Activated T-helper 2 cell treated with anti-CD3 and anti-CD28 coated beads, Interferon-gamma antibody, Interleukin-2, Interleukin-4, amounts not matched to agents 10 μg/mL and 5 μg/mL and 100 μg/mL, durations not matched to agents 14 hours and 24 hours and 36 hours (primary cell): ENCODE measurements at places on chromosomes 5 and 9. TPM values are rescaled to one million over a fixed set of nuclear protein-coding genes. Genes with fewer than 3 reads are reported as not detected.

SCGB3A2 gene
- not detected in 2 replicates for total RNA-seq

DNA sequence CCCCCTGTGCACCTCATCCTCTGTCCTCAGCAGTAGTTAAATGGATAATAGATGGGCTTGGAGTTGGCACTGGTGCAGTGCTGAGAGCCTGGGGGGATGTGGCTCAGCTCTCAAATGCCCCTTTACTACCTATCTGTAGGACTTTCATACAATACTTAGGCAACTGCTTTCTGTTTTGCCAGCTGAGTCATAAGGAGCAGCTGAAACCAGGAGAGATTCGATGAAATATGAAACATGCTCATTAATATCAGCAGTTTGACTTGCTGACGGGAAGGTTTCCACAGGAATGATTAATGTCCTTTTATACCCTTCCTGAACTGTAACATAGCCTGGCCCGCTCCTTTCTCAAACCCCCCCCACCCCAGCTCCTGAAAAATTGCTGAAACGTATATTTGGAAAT, 142.6 kb downstream of the SAXO1 start:
- no peaks in the 10 kb centered on the region for H3K36me3 ChIP-seq
- H3K4me3 ChIP-seq = no peak overlapping the region
- no peaks in the 10 kb centered on the region for H3K4me1 ChIP-seq
- no peak overlapping the region for H3K27ac ChIP-seq
- no peaks in the 10 kb centered on the region for H3K27me3 ChIP-seq
- DNase-seq = no peak

PDGFRB gene
- 0.46 and 1.3 TPM in 2 replicates for total RNA-seq

DNA sequence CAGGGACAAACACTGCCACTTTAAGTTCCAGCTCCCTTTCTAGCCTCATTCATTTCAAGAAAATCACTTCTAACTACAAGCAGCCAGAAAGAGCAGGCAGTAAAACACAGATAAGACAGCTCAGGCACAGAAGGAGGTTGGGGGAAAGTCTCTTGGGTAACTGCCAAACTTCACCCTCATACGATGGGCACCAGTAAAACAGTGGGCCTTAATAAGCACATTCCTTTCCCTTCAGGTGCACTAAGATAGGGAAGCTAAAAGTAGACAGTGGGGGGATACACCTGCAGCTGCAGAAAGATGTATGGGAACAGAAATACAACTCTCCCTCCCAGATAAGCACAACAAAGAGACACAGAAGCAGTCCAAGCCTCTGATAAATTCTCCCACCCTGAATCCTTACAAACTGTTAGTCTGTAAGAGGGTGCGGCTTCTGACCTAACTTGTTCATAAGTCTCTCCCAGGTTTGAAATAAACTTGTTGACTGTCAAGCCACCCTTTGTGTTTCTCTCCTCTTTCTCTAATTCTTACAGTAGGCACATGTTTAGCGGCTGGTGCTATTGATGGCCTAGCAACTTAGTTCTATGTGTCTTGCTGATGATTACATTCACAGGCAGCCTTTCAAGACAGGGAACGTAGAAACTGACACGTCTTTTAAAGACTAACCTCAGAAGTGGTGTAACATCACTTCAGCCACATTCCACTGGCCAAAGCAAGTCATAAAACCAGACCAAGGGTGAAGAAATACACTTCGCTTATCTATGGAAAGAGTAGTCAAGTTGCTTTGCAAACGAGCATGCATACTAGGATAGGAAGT, 6.8 kb upstream of the CKS2 start:
- no peak overlapping the region for H3K27ac ChIP-seq
- peaks cover 7% of the 10 kb centered on the region for H3K4me1 ChIP-seq
- no peak for DNase-seq
- no peaks in the 10 kb centered on the region for H3K27me3 ChIP-seq
- no peak overlapping the region for H3K4me3 ChIP-seq
- H3K36me3 ChIP-seq = peaks cover 9% of the 10 kb centered on the region

ADAMTS12 gene
- not detected in 2 replicates for total RNA-seq

- H3K4me1 ChIP-seq = peaks cover 23% of the 10 kb centered on the region
- H3K36me3 ChIP-seq = peaks cover 4% of the 10 kb centered on the region
- no peak overlapping the region for H3K4me3 ChIP-seq
- peaks cover 80% of the 10 kb centered on the region for H3K27me3 ChIP-seq
Measured at GRCh38 chr5:88672644-88673252, 210.2 kb downstream of the MEF2C start.

DNA sequence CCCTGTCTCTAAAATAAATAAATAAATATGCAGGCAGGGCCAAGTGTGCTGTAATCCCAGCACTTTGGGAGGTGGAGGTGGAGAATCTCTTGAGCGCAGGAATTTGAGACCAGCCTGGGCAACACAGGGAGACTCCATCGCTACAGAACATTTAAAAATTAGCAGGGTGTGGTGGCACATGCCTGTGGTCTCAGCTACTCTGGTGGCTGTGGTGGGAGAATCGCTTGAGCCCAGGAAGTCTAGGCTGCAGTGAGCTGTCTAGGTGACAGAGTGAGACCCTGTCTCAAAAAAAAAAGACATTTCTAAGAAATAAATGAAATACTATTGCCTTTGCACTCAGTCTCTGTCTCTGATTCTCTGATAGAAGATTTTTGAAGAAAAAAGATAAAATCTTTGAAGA, 1.2 kb upstream of the PCDHGA10 start:
- peaks cover 16% of the 10 kb centered on the region for H3K4me1 ChIP-seq
- peaks cover 61% of the 10 kb centered on the region for H3K27me3 ChIP-seq
- no peak overlapping the region for H3K4me3 ChIP-seq

LRRC19 gene
- total RNA-seq = not detected in 2 replicates

CYLC2 gene
- total RNA-seq = not detected in 2 replicates

MLANA gene
- not detected in 2 replicates for total RNA-seq

TNC gene
- total RNA-seq = 1.5 and 1.9 TPM in 2 replicates

DNA sequence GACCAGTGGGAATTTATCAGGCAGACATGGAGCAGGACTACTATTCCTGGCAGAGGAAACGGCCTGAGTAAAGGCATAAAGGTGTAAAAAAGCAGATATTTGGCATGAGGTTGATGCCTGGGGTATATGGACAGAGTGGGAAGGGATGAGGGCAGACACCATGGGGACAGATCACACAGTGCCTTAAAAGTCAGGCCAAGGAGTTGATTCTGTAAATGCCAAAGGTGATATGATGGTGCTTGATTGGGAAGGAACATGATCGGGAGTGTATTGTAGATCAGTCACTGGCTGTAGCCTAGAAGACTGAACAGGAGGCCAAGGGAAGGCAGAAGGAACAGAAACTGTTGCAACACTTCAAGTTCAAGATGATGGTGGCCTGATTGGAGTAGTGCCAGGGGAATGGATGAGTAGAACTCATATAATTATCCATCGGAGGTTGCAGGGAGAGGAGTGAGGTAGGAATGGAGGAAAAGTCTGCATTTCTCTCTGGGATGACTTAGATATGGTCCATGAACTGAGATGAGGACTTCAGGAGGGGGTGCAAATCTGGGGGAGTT, 594.3 kb upstream of the KLF4 start:
- no peak for DNase-seq
- no peak overlapping the region for H3K4me3 ChIP-seq
- H3K27ac ChIP-seq = no peak overlapping the region
- no peaks in the 10 kb centered on the region for H3K27me3 ChIP-seq
- no peaks in the 10 kb centered on the region for H3K36me3 ChIP-seq
- no peaks in the 10 kb centered on the region for H3K4me1 ChIP-seq

DNA sequence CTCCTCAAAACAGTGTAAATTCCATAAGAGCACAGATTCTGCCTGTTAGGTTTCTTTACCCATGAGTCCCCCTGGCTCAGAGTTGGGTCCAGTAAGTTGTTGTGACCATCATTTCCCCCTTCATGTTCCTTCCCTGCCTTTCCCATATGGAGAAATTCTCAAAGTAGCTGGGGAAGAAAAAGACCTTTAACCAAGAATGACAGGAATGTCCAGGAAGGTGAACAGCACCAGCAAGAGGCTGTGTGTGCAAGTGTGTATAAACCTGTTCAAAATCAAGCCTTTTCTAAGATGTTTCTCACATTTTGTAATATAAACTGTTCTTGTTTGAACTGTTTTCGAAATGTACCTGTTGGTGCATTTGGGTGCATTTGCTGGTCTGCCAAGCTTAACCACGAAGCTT, 238.2 kb downstream of the SLIT3 start:
- no peak overlapping the region for H3K27ac ChIP-seq
- H3K27me3 ChIP-seq = peaks cover 9% of the 10 kb centered on the region
- H3K4me3 ChIP-seq = no peak overlapping the region
- DNase-seq = no peak
- H3K4me1 ChIP-seq = no peaks in the 10 kb centered on the region
- H3K36me3 ChIP-seq = no peaks in the 10 kb centered on the region

ZFP37 gene
- 0.21 and 0.30 TPM in 2 replicates for total RNA-seq

DNA sequence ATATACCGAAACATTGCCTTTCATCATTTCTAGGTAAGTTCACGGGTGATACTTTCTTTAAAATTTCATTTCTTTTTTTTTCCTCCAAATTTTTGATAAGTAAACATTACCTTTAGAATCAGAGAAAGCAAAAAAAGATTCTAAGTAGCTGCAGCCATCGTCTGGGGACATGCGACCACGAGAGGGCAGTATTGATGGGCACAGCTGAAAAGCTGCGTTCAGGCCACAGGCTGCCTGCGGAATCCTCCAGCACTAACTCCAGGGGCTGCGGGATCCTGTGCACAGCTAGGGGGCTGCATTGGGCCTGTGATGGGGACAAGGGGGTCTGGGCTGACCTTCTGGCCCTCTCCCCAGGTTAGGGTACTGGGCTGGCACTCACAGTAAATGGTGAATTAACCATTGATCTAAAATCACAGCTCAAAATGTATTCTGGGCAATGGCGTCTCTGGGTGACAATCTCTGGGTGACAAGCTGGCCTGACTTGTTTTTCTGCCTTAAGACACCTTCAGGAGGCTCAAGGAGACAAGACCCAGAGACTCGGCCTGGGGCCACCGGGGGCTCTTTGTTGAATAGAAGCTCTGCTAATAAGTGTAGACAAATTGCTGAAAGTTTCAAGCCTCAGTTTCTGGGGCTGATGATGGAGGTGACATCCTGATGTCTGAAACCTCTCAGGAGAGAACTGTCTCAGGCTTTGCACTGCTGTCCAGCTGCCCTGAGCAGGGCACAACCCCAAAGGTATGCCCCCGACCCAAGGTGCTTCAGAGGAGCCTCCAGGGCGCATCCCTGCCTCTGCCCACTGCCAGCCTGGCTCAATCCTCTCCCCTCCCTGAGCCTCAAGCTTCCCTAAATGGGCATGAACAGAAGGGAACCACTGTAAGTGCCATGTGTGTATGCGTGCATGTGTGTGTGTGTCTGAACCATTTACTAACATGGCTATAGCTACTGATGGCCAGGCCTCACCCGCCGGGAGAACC, 44.3 kb upstream of the SARDH start:
- no peak overlapping the region for H3K4me3 ChIP-seq
- peak; percentile 50 for DNase-seq
- H3K27ac ChIP-seq = no peak overlapping the region
- H3K27me3 ChIP-seq = no peaks in the 10 kb centered on the region

- DNase-seq = no peak
- H3K4me3 ChIP-seq = no peak overlapping the region
- H3K4me1 ChIP-seq = peaks cover 21% of the 10 kb centered on the region
- no peak overlapping the region for H3K27ac ChIP-seq
Measured at GRCh38 chr9:137531099-137531765, 19.0 kb downstream of the PNPLA7 start.

AHRR gene
- total RNA-seq = 33.3 and 34.9 TPM in 2 replicates

DNA sequence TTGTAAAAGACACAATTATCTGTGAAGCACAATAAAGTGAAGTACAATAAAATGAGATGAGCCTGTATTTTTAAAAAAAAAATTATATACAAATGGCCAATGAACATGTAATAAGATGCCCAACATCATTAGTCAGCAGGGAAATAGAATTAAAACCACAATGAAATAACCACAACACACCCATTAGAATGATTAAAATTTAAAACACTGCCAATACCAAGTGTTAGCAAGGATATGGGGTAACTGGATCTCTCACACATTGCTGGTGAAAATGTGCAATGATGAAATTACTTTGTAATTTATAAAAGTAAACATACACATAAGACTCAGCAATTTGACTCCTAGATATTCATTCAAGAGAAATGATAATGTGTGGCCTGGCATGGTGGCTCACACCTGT, 62.8 kb downstream of the SHOC1 start:
- peaks cover 3% of the 10 kb centered on the region for H3K4me1 ChIP-seq
- no peak for DNase-seq
- no peak overlapping the region for H3K4me3 ChIP-seq
- H3K27ac ChIP-seq = no peak overlapping the region
- H3K27me3 ChIP-seq = no peaks in the 10 kb centered on the region
- peaks cover 23% of the 10 kb centered on the region for H3K36me3 ChIP-seq

DNA sequence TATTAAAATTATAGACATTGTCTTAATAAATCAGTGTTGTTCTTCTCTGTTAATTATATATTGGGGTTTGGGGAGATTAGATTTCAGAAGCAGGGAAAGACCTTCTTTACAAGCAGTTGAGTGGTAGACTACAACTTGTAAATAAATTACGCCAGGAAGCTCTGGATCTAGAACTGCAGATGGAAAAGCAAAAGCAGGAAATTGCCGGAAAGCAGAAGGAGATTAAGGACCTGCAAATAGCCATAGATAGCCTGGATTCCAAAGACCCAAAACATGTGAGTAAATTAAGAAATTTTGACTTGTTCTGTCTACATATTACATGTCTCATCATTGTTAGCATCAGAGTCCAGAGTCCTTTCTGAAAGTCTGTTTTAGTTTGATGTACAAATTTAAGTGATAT, 43.5 kb downstream of the CNTRL start:
- no peak for DNase-seq
- peaks cover 58% of the 10 kb centered on the region for H3K36me3 ChIP-seq
- H3K27ac ChIP-seq = no peak overlapping the region

DNA sequence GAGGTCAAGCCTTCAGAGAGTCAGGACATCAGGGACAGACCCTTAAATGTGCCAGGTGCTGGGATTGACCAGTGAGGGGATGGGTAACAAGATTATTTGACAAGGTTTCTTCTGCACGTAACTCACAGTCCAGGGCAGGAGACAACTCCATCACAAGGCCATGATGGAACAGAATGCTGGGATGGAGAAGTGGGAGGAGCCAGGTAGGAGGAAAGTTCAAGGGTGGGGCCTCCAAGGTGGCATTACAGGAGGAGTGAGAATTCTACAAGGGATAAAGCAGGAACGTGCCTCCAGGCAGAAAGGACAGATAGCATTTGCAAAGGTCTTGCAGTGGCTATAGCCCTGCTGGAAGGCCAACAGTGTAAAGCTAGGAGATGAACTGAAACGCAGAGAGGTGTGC, 102.2 kb downstream of the FGF18 start:
- H3K4me3 ChIP-seq = no peak overlapping the region
- no peak for DNase-seq
- no peaks in the 10 kb centered on the region for H3K36me3 ChIP-seq
- H3K27ac ChIP-seq = no peak overlapping the region
